ENCODE measurements at places on chromosomes 13 and 19. TPM values are rescaled to one million over a fixed set of nuclear protein-coding genes. Genes with fewer than 3 reads are reported as not detected.
A peak's percentile ranks its signal among the peaks of the same experiment; 100 is the strongest.

Gene DAND5
- 0.32 TPM for polyA plus RNA-seq

Gene SMARCA4
- polyA plus RNA-seq = 80.0 TPM

DNA sequence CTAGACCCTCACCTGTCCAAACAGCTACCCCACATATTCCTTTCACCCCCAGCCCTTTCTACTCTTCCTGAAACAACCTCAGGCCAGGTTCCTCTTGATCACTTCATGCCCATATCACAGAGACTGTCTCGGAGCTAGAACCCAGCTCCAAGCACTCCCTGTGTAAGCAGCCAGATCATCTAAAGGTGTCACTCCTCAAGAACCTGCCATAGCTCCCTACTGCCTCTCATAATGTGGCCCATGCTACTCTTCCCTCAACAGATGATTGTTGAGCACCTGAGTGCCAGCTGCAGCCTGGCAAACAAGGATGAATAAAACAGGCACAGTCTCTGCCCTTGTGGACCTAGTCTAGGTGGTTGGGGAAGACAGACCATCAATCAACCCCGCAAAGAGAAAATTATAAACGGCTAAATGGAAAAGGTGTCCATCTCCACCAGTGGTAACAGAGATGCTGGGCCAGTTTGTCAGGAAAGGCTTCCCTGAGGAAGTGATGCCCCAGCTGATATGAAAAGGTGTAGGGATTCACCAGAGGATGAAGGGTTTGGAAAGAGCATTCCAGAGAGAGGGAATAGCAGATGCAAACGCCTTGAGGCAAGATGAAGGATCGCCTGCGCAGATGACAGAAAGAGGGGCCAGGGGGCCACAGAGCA lies 8.3 kb downstream of the EPS15L1 start:
- no peak for DNase-seq

- no peak for DNase-seq
Observed at GRCh38 chr13:23871616-23872220, 17.5 kb downstream of the MIPEP start.

- peak; percentile 34 for DNase-seq
Observed at GRCh38 chr13:49652355-49653305, 24.3 kb downstream of the ARL11 start.

DNA sequence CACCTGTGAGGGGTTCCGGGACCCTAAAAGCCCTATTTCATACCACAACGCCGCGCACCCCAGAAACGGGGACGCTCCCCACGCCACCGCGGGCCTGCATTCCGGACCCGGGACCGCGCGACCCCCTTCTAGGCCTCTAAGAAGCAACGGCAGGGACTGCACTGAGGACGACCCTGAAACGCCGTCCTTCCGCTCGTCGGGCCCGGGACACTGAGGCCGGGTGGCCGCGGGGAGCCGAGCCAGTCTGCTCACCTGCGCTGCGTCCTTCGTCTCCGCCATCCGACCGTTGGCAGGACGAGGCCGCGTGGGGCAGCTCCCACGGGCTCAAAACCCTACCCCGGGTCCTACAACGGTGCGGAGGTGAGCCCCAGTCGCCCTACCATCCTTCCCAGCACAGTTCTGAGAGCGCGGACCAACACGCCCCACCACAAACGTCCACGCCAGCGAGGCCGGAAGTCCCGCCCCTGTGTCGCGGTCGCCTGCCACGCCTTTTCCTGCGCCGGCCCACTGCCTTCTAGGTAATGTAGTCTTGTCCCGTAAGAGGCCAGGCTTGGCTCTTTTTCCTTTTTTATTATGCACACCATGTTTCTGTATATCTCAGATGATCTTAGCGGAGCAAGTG lies at the start of gene ZNF550:
Gene ZNF550 (minus strand): TSS at position 460 of the 622 bp plus-strand sequence. CDS start 181 bp downstream, at position 279.
- DNase-seq = peak; percentile 93

DNA sequence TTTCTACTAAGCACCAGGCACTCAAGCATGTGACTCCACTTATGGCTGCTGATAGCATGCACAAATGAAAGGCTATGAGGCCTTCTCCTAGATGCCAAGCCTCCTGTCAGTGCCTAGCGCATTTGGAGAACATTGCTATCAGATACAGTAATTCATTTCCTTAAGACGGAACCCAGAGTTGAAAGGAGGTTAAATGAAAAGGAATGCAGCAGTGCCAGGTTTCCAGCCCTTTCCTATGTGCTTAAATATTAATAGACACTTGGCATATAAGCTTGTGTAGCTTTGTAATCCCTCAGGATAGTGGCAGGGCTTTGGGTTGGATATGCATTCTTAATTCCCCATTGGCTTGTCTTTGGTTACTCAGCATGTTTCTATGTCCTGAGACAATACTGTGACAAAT lies 140.1 kb upstream of the FRY start:
- DNase-seq = no peak

- no peak for DNase-seq
Observed at GRCh38 chr13:109166804-109167203, 537.4 kb downstream of the MYO16 start.

- DNase-seq = no peak
Observed at GRCh38 chr13:48318377-48318811, 14.8 kb downstream of the RB1 start.

DNA sequence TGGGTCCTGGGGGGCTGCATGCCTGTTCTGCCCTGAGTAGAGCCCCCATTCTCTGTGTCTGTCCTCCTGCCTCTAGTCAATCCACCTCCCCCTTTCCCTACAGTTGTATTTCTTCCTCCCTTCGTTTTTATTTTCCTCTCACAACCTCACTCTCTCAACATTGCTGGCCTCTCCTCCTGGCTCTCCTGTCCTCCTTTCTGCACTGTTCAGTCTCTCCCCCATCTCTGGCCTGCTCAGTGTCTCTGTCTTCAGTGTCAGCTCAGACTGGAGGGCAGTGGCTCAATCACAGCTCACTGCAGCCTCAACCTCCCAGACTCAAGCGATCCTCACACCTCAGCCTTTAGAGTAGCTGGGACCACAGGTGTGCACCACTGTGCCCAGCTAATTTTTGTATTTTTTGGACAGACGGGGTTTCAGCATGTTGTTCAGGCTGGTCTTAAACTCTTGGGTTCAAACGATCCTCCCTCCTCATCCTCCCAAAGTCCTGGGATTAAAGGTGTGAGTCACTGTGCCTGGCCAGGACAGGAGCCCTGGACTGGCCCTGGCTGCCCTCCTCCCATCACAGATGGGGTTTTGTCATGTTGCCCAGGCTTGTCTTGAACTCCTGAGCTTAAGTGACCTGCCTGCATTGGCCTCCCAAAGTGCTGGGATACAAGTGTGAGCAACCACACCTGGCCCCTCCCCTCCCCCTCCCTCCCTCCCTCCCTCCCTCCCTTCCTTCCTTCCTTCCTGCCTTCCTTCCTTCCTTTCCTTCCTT lies 32.0 kb upstream of the IGFL1 start:
- DNase-seq = peak; percentile 47

DNA sequence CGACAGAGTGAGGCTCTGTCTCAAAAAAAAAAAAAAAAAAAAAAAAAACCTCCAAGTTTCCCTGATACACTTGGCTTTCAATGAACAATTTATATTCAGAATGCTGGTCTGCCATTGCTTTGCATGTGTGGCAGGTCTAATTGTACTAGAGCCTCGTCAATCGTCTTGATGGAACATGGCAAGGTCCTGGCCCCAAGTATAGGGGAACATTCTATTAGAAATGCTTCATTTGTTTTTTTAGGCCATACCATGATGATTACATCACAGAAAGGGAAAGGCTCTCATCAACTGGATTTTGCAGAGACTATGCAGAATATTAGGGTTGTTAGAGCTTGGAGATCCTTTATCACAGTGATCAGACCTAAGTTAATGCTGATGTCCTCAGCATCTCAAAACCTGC lies 28.0 kb downstream of the SPRY2 start:
- no peak for DNase-seq

GRCh38 chr19:31555634-31556215 lies 206.5 kb upstream of the TSHZ3 start:
- DNase-seq = no peak

DNA sequence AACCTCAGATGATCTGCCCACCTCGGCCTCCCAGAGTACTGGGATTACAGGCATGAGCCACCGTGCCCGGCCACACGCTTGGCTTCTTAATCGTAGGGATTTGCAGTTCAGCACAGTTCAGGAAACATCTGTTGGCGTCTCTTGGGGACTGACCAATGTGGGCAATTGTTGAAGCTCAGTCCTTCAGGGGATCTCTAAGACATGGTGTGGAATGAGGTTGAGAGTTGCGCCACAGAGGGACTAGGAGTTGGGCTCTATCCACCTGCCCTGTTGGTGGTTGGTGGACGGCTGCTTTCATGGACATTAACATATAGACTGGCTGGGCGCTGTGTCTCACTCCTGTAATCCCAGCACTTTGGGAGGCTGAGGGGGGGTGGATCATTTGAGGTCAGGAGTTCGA lies 37.3 kb upstream of the SIN3B start:
- no peak for DNase-seq

DNA sequence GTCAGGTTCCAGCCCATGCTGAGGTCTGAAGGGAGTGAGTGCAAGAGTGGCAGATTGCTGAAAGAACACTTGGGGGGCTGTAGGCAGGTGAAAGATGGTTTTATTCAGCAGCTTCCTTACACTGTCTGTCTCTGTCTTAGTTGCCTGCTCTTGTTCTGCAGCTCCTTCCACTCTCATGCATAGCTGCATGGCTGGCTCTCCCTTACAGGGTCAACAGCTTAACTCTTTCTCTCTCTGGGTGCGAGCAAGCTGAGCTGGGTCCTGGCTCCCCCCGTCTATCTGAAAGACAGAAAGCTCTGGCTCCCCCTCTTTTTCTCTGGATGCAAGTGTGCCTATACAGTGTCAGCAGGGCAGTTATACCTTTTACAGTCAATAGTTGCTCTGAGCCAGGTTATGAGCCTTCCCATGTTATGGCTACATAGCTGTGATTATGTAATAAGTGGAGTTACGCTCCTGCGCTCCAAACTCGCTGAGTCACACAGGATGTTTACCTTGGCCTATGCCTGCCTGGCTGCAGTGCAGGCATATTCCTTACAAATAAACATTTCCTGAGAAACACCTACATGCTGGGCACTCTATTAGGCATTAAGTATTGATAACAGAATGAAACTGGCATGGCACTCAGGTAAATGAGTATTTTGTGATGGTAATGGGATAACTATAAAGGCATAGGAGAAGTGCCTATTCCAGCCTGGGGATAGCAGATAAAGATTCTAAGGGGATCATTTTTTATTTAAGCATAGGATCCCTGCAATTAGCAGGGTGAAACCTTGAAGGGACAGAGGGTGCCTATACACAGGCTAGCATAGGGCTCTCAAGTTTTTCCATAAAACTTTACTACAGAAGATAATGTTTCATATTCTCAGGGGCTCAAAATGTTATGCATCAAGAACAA lies 826.9 kb upstream of the PCDH9 start:
- no peak for DNase-seq

GRCh38 chr13:91280801-91281200 lies 66.7 kb upstream of the MIR17HG start:
- DNase-seq = no peak

- no peak for DNase-seq
Observed at GRCh38 chr19:6069268-6069791, 41.0 kb downstream of the RFX2 start.

DNA sequence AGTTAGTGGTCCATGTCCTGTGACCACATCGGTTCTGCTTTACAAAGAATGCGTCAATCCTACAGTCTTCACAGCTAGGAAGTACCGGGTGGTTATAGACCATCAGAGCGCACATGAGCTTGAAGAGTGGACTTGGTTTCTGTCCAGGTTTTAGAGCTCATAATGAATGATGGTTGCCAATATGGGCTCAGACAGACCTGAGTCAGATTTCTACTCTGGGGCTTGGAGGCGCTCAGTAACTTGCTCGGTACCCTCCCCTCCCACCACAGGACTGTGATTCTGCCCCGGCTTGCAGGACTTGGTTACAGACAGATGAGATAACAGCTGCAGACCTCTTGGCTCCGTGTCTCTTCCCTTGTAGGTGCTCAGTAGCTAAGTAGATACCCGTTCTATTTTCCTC lies 284.7 kb downstream of the TSHZ3 start:
- DNase-seq = no peak

- no peak for DNase-seq
Observed at GRCh38 chr19:54343868-54344267, 4.9 kb upstream of the LILRA4 start.

DNA sequence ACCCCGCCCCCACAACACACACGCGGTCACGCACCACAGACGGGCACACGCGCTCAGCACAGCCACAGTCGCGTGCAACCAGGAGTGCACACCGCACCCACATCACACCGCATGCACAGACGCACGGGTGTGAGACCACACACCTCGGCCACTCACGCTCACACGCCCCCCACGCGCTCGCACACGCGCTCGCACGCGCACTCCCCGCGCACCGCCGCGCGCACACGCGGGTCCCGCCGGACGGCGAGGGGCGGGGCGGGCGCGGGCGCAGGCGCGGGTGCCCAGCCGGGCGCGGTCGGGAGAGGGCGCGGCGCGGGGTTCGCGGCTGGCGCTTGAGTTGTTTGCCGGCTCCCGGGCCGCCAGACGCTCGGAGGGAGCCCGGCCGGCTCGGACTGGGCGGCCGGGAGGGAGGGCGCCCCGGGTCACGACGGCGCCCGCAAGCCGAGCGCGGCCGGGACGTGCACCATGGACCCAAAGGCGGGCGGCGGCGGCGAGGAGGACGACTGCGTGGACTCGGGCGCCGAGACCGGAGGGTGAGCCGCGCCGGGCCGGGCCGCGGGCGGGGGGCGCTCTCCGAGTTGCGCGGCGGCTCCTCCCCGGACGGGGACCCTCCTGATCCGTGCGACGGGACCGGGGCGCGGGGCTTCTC lies at the start of gene FAM124A:
Gene FAM124A (plus strand): TSS at position 362 of the 649 bp plus-strand sequence. CDS start 104 bp downstream, at position 466.
- DNase-seq = peak; percentile 62

All from adrenal gland (tissue), 19 donors.